ENCODE measurements at places on chromosomes 5 and 9. TPM values are rescaled to one million over a fixed set of nuclear protein-coding genes. Genes with fewer than 3 reads are reported as not detected.
A peak's percentile ranks its signal among the peaks of the same experiment; 100 is the strongest.

DNA sequence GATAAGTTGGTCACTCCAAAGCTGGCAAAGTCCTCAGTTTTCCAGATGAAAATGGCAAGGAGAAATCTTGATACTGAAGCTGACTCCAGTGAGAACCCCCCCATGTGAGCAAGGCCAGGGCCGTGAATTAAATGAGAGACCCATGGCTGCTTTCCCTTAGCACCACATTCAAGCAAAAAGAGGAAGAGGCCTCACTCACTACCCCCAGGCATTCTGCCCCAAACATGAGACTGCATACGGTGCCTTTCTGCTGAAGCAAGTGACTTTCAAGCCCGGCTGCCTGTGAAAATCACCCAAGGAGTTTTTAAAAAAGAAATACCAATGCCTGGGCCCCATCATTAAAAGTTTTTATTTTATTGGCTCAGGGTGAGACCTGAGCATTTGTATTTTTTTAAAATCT, 66.9 kb downstream of the TMEM252 start:
- H3K27me3 ChIP-seq: no peaks in the 10 kb centered on the region
- no peak for DNase-seq
- H3K4me1 ChIP-seq: no peaks in the 10 kb centered on the region
- H3K36me3 ChIP-seq: no peaks in the 10 kb centered on the region
- H3K4me3 ChIP-seq: no peak overlapping the region

- no peak for DNase-seq
- no peak overlapping the region for H3K4me3 ChIP-seq
- H3K4me1 ChIP-seq: no peaks in the 10 kb centered on the region
- no peaks in the 10 kb centered on the region for H3K27me3 ChIP-seq
These were observed 64.9 kb upstream of the ENTREP1 start for GRCh38 chr9:69260161-69260560.

DNA sequence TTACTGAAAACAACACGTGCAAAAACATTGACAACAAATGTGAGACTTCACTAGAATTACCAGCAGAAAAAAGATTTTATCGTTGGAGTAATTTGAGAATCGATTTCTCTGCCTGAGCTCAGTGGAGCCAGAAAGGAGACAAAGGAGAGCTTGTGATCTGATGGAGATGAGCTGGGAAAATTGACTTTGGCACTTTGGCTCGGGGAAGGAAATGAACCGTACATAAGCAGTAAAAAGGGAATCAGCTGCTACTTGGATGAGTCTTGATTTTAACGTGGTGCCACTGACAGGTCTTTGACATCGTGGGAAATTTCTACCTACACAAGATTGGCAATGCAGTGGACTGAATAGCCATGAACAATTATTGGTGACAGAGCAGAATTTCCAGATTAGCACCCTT, 244.7 kb upstream of the RPS23 start:
- H3K27ac ChIP-seq: no peak overlapping the region
- no peaks in the 10 kb centered on the region for H3K4me1 ChIP-seq
- H3K4me3 ChIP-seq: no peak overlapping the region
- H3K27me3 ChIP-seq: no peaks in the 10 kb centered on the region
- no peaks in the 10 kb centered on the region for H3K36me3 ChIP-seq

DNA sequence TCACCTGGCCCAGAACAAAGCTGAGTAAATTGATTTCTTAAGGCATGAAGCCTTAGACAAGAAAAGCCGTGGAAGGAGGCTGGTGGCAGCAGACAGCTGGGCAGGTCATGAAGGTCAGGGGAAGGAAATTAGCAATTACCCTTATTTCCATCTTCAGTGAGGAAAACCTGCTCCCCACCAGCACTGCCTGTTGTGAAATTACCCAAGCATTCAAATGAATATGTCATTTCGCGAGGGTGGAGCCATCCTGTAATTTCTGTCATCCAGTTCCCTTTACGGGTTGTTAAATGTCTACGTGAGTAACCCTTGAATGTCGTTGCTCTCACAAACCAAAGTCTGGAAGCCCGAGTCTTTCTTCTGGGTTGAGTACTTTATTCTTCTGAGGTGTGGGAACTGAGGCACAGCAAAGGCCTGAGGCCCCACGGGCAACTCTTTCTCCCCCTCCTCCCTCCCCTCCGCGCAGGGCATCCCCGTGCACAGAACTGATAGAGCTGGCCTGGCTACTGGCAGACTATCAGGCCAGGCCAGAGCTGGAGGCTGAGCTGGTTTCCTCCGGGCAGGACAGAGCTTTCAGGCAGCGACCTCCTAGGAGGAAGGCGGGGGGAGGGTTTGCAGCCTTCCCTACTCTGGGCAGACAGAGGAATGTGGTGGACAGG, 22.0 kb upstream of the AK3 start:
- H3K4me3 ChIP-seq: no peak overlapping the region
- no peaks in the 10 kb centered on the region for H3K36me3 ChIP-seq
- H3K27me3 ChIP-seq: no peaks in the 10 kb centered on the region
- no peak overlapping the region for H3K27ac ChIP-seq

- H3K27me3 ChIP-seq: no peaks in the 10 kb centered on the region
- no peak for DNase-seq
- no peaks in the 10 kb centered on the region for H3K4me1 ChIP-seq
- no peak overlapping the region for H3K4me3 ChIP-seq
These were observed 71.2 kb downstream of the MARCHF11 start for GRCh38 chr5:16108418-16108817.

DNA sequence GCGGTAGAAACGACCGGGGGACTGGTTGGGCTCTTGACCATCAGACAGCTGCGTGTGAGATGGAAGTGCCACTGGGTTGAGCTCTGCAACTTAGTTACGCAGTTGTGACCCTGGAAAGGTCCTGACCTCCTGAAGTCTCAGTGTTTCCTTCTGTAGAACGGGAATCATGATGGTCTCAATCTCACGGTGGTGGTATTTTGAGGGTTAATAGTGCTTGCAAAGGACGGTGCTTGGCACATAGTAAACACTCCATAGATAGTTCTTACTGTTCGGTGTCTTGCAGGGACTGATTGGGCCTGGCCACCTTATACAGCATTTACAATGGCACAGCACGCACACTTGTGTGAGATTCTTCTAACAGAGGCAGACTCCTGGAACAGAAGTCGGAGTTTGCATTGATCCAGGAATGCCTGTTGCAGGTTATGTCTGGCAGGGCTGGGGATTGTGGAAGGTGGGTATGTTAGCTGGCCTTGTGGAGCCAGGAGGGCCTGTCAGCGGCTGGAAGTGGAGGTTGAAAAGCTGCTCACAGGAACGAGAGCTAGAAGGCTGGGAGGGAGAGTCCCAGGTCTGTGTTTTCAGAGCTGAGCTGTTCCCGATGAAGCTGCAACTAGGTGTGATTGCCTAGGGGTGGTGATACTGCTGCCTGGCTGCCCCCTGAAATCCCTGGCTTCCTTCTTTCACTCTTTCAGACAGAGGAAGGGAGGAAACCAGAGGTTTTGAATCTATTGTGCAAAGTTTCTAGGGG, 962 bp upstream of the TXN start:
- H3K27me3 ChIP-seq: no peaks in the 10 kb centered on the region
- H3K4me1 ChIP-seq: peaks cover 28% of the 10 kb centered on the region
- peak overlapping the region; percentile 75 for H3K4me3 ChIP-seq
- no peaks in the 10 kb centered on the region for H3K36me3 ChIP-seq

GRCh38 chr9:78127279-78128225, 95.9 kb upstream of the GNAQ start:
- no peak overlapping the region for H3K4me3 ChIP-seq
- no peaks in the 10 kb centered on the region for H3K27me3 ChIP-seq
- no peak overlapping the region for H3K27ac ChIP-seq
- no peaks in the 10 kb centered on the region for H3K4me1 ChIP-seq
- DNase-seq: no peak

- no peak overlapping the region for H3K4me3 ChIP-seq
- H3K27me3 ChIP-seq: no peaks in the 10 kb centered on the region
- no peak for DNase-seq
- H3K27ac ChIP-seq: no peak overlapping the region
- H3K4me1 ChIP-seq: no peaks in the 10 kb centered on the region
These were observed 56.4 kb upstream of the DHFR start for GRCh38 chr5:80711216-80711615.

GRCh38 chr9:133787754-133788025, 49.5 kb upstream of the SARDH start:
- peaks cover 3% of the 10 kb centered on the region for H3K4me1 ChIP-seq
- peak; percentile 25 for DNase-seq
- no peaks in the 10 kb centered on the region for H3K27me3 ChIP-seq
- H3K27ac ChIP-seq: no peak overlapping the region

- H3K27me3 ChIP-seq: no peaks in the 10 kb centered on the region
- no peak overlapping the region for H3K4me3 ChIP-seq
- no peaks in the 10 kb centered on the region for H3K36me3 ChIP-seq
- H3K4me1 ChIP-seq: peaks cover 9% of the 10 kb centered on the region
- DNase-seq: peak; percentile 91
These were observed 64.9 kb downstream of the CFAP95 start for GRCh38 chr9:69885474-69885929.

DNA sequence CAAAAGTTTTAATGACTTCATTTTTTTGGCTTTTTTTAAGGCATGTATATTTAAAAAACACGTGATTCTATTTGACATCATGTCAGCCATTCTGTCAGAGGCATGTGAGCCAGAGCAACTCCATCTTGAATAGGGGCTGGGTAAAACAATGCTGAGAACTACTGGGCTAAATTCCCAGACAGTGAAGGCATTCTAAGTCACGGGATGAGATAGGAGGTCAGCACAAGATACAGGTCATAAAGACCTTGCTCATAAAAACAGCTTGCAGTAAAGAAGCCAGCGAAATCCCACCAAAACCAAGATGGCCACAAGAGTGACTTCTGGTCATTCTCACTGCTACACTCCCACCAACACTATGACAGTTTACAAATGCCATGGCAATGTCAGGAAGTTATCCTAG, 1000.6 kb upstream of the DMAC1 start:
- no peaks in the 10 kb centered on the region for H3K27me3 ChIP-seq
- H3K4me1 ChIP-seq: no peaks in the 10 kb centered on the region
- H3K27ac ChIP-seq: no peak overlapping the region
- H3K36me3 ChIP-seq: no peaks in the 10 kb centered on the region
- DNase-seq: no peak

GRCh38 chr5:179852993-179853547, 5.5 kb downstream of the MRNIP start:
- peaks cover 13% of the 10 kb centered on the region for H3K36me3 ChIP-seq
- no peaks in the 10 kb centered on the region for H3K4me1 ChIP-seq

DNA sequence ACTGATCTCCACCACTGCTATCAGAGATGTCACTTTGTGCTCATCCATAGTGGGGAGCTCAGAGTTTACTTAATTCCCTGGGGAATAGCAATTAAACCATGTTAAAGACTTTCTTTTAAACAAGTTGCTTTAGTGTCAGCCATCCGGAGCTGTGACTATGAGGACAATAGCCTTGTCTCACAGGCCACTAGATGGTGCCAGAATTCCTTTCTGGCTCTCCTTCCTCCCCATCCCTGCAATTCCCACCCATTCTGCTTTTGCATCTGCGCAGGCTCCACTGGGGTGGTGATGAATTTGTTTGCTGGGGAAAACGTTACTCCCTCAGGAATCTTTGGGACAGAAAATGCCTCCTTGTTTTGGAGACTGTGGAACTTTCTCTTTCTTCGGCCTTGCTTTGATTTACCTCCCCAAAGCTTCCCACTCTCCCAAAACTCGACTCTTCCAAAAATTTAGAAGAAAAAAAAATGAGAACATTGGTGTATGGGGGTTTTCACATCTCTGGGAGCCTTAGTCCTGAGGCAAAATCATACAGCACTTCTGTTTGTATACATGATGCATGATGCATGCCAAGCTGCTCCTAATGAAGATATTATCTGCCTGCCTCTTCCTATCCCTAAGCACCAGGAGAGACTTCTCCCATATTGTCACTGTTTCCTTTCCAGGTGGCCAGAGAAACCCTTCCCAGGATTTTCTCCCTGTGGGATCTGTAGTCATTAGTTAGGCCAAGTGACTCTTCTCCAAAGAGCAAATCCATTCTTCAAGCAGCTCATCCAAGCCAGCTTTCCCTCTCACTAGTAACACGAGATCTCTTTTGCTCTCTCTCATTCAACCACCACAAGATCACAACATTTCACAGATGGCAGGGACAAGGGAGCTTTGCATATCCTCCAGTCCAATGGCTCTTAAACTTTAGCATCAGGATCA, 466.1 kb downstream of the TLR4 start:
- peak; percentile 37 for DNase-seq
- H3K36me3 ChIP-seq: no peaks in the 10 kb centered on the region
- H3K4me3 ChIP-seq: no peak overlapping the region
- H3K27me3 ChIP-seq: no peaks in the 10 kb centered on the region
- no peaks in the 10 kb centered on the region for H3K4me1 ChIP-seq
- H3K27ac ChIP-seq: no peak overlapping the region

- H3K27me3 ChIP-seq: no peaks in the 10 kb centered on the region
- H3K4me1 ChIP-seq: peaks cover 4% of the 10 kb centered on the region
- peaks cover 7% of the 10 kb centered on the region for H3K36me3 ChIP-seq
- H3K27ac ChIP-seq: no peak overlapping the region
- no peak overlapping the region for H3K4me3 ChIP-seq
These were observed 42.0 kb downstream of the HABP4 start for GRCh38 chr9:96491880-96492525.

DNA sequence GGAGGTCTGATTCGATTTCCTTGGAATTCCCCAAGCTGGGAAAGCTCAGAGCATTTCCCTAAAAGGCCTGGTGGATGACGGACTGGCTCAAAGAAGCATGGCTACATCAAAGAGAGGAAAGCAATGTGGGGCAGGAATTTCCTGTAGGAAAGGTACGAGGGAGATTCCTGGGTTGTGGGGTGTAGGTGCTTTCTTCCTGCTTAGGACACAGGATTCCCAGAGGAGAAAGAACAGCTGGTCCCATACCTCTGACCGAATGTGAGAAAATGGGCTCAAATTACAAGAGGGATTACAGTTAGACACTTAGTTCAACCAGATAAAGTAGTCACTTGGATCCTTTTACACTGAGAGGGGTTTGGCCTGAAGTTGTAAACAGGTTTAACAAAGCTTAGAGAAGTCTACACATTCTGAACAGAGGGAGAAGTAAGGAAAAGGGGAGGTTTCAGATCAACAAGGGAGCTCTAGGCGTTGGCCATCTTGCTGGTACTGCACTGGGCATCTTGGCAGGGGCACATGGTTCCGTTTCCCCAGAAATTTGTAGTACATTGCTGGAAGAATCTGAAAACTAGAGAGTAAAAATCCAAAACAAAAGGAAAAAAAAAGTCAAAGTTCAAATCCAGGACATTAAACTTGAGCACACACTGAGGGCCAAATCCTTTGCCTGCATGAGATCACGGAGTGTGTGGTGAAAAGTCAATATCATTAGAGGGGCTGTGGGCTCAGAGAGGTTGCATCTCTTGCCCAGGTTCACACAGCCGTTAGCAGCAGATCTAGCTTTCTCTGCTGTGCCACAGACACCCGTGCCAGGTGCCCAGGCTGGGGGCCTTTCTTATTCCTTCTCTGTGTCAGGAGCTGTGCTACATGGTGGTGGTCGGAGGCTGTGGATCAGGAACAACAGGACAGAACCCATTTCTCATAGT, 171.3 kb downstream of the RGS3 start:
- no peaks in the 10 kb centered on the region for H3K36me3 ChIP-seq
- DNase-seq: no peak
- peaks cover 37% of the 10 kb centered on the region for H3K4me1 ChIP-seq
- H3K4me3 ChIP-seq: no peak overlapping the region
- no peaks in the 10 kb centered on the region for H3K27me3 ChIP-seq
- H3K27ac ChIP-seq: peak overlapping the region; percentile 50

GRCh38 chr5:118722122-118723020, 266.0 kb downstream of the DTWD2 start:
- H3K36me3 ChIP-seq: no peaks in the 10 kb centered on the region
- no peaks in the 10 kb centered on the region for H3K27me3 ChIP-seq
- no peaks in the 10 kb centered on the region for H3K4me1 ChIP-seq
- H3K27ac ChIP-seq: no peak overlapping the region
- no peak overlapping the region for H3K4me3 ChIP-seq
- DNase-seq: no peak

Gene PDCD1LG2
- total RNA-seq: 8.8 TPM

Gene ZNG1F
- total RNA-seq: 10.9 TPM

Gene NOXA1
- 0.50 TPM for total RNA-seq

Gene IFNA21
- total RNA-seq: not detected

Gene SPINK4
- not detected for total RNA-seq

Gene HTR1A
- not detected for total RNA-seq

Gene FAM163B
- total RNA-seq: not detected

Gene RNF183
- not detected for total RNA-seq
